ENCODE measurements at places on chromosomes 2 and 18.

GRCh38 chr2:212915121-212915782 is 236.2 kb downstream of the IKZF2 start:
- DNase-seq: no peak

GRCh38 chr2:216478151-216478550 is 20.5 kb upstream of the RPL37A start:
- DNase-seq: peak; percentile 30

DNA sequence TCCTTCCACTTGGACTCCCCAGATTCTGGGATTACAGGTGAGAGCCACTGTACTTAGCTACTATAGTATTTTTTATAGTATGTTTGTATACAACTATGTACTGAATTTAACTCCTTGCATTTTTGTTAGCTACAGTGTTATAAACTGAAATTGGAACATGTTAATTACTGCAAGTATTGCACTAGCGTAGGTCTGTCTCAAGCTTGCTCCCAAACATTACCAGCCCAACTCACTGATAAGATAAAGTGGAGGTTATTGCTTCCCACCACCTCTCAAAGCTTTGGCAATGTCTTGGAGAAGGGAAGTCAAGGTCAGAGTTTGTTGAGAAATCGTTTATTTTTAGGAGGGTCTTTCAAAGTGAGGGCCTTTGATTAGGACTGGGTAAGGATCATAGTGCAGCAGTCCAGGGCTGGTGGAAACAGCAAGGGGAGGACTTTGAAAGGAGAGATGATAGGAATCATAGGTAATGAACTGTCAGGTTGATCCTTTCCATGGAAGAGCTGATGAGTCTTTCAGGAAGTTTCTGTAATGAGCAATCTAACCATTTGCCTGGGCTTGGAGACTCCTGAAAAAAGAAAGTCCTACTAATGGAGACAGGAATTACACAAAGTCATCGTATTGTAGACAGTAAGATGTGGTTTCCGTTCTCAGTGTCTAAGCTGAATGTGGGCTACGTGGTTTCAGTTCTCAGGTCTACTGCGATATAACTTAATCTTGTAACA is 257.1 kb downstream of the MYO3B start:
- peak; percentile 10 for DNase-seq

DNA sequence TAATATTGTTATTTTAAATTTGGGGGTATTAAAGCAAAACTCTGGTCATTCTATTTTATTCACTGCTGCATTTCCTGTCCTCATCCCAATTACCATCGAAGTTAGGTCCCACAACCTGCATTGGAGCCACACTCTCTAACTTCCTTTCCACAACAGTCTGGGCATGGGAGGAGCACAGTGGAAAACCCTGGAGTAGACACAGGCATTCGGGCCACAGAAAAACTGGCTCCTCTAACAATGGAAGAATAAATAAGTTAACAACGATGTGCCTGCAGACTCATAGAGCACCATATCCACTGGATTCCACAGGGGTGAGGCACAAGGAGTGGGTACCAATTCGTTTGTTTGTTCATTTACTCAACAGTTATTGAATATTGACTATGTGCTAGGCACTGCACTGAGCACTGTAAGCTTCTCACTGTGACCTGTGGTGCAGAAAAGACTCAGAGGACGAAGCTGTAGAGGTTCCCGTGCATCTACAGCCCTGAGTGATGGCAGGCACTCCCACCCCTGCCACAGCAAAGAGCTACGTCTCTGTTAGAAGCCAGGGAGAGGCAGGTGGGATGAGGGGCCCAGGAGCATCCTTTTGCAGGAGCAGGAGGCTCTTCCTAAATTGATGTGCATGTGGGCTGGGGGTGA is 154.2 kb upstream of the PGAP1 start:
- no peak for DNase-seq

GRCh38 chr2:168611896-168612650 is 156.0 kb downstream of the CERS6 start:
- no peak for DNase-seq

DNA sequence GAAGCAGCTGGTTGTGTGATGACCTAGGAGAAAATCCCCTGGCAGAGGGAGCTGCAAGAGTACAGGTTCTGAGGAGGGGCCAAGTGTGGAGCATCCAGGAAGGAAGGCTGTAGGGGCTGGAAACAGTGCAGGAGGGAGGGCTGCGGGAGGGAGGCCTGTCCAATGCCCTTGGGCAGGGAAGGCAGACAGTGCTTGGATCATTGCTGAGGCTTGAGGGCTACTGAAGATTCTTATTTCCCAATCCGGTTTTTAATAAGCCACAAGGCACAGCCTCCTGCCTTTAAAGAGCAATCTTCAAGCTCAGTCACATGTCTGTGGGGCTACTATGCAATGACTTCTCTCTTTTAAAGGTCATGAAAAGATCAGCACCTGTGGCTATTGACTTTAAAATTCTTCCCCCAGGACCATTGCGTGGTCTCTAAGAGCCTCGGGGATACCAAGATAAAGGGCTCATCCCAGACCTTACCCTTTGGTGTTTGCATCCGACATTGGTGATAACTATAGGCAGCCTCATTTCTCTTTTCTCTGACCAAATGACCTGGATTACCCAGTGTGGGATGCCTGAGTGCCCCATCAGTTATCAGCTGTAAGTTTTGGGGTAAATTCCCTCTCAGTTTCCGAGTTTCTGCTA is 149.6 kb downstream of the DOCK10 start:
- no peak for DNase-seq

DNA sequence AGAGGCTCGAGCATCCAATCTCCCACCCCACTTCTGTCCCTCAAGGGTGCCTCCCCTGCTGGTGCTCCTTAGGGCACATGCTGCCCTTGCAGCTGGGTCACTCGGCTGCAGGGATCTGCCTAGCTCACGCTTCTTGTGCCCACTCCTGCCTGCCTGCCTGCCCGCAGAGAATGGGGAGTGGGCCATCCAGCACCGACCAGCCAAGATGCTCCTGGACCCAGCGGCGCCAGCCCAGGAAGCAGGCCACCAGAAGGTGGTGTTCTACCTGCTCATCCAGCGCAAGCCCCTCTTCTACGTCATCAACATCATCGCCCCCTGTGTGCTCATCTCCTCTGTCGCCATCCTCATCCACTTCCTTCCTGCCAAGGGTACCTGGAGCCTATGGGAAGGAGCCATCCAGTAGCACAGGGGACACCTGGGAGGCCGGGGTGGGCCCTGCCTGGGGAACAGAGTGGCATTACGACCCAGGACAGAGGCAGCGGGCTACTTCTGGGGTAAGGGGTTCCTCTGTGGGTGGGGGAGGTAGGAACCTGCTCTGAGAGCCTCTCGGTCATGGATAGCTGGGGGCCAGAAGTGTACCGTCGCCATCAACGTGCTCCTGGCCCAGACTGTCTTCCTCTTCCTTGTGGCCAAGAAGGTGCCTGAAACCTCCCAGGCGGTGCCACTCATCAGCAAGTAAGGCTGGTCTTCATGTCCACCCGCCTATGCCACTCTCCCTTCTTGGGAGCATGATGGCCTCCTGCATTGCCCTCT is 3.4 kb downstream of the CHRNG start:
- DNase-seq: no peak

DNA sequence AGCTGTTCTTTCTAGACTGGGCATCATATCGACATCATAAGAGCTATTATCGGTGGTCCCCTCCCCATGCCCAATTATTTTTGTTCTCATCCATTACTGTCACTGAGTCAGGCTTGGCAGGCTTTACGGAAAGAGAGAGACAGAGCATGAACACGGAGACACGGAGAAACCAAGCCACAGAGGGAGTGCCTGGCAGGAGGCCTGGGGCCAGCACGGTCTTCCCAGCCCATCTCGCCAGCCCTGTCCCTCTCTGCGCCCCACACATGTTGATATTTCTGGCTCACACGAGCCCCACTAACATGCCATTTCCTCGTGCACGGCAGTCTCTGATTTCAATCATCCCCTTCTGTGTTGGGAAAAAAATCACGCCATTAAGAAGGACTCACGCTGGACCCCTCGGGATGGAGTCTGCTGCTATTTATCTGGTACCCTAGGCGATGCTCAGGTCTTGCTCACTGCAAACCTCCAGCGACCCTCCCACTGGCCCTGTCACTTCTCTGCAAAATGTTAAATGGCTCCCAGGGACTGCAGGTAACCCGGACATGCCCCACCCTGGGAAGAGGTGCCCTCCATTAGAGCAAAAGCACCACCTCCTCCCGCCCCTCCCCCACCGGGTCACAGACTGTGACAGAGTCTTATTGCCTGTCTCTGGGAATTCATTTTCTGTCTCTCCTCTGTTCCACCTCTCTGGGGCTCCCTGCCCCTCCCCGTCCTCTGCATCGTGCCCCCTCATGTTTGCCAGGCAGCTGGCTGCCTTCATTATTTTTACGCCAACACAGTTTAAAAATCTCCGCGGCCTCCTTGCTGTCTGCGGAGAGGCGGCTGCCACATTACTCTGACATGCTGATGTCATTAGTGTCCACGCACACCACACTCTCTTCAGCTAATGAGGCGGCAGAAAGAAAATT is 40.1 kb upstream of the GBX2 start:
- no peak for DNase-seq

GRCh38 chr2:19868701-19869580 is 32.8 kb downstream of the TTC32 start:
- peak; percentile 76 for DNase-seq

DNA sequence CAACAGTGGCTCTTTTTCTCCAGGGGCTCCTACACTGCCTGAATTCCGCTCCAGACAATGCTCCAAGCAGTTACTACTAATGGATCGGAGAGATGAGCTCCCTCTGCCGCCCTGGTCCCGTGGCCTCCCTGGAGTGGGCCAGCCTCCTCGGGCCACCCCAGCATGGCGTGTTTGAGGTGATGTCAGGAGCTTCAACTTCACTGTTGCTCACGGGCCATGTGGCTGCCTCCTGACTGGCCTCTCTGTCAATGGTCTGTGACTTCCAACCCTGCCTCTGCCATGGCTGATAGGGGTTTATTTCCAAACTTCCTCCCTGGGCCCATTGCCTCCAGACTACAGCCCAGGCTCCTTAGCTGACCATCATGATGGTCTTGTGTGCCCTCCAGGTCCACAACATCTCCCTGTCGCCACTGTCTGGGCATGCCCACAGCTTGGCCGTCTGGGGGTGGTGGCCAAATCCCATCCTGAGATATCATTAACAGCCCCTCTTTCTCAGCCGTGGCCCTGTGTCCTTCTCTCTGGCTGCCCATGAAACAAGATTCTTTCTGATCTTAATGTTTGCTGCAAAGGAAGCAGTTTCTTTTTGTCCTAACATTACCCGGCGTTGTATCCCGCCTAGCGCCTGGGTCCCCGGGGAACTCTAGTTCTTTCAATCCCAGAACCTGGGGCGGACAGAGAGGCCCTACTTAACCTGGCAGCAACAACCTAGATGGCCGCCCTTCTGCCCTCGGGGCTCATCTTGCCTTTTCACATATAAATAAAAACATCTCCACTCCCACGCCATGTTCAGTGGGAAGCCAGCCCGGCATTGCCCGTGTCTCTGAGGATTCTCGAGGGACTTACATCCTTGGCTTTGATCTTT is 38.1 kb downstream of the ATOH8 start:
- no peak for DNase-seq

- peak; percentile 94 for DNase-seq
Measured at GRCh38 chr2:113173542-113174375, at the start of gene PSD4. Gene PSD4 (plus strand): TSS chr2:113173971. CDS start chr2:113182457, 8,486 bp downstream.

DNA sequence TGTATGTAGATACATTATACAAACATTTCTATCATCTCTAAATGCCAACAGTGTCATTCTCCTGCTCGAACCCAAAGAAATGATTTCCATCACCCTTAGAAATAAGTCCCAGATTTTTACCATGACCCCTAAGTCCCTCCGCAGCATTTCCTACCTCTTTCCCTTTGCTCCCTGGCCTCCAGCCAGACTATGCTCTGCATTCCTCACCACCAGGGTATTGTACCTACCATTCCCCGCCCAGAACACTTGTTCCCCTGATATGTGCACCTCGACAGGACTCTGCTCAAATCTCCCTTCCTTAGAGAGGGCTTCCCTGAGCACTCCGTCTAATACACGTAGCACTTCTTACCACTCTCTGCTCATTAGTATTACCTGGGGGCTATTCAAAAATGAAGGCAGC is 630.2 kb downstream of the ARHGAP15 start:
- DNase-seq: no peak

DNA sequence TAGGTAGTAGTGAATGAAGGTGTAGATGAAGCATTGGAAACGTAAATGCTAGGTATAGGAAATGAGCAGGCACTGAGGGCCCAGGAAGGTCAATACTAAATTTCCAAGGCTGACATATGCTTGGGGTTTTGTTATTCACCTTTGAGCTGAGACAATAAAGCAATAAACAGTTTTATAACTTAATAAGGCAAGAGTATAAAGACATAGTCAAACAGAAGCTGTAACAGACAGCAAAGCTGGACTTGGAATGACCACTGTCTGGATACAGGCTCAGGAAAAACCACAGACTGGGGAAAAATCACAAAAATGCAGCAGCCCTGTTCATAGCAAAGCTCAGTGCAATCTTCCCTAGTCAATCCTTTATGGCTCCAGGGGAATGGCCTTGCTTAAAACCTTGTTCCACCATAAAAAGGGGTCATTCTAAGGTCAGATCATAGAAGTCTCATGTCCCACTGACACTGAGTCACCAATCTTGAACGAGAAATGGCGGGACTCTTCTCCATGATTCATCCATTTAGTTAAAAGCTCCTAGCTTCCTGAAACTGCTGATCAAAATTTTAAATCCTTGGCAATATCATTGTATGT is 493.3 kb downstream of the CMPK2 start:
- DNase-seq: no peak

DNA sequence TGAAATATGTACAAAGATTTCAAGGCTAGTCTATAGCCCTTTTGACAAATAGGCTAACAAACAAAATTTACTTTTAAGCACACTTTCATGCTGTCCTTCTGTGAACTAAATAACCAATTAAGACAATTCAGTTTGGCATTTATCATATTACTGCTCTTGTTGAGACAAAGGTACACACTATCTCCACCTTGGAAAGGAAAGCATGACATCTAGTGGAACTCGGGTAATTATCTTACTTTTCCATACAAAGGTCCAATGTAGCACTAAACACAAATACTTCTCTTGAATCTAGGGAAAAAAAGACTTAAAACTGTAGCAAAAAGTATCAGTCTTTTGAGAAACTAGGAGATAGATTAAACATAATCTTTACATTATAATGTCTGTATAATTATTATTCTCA is 125.0 kb upstream of the CD226 start:
- DNase-seq: no peak

DNA sequence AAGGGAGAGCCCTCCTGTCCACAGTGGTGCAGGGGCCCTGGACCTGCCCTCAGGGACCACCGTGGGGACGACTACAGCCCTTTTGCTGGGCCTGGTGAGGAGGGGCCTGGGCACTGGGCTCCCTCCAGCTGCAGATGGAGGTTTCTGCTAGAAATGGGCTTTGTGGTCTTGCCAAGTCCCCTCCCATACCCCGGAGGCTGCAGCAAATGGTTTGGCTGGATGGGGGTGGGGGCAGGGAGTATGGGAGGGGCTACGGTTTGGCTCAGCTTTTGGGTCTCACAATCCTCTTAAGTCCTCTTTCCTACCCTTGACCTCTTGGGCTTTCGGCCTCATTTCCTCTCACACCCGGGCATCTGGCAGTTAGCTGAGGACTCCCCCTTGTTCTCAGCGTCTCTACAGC is 21.7 kb downstream of the TET3 start:
- no peak for DNase-seq

DNA sequence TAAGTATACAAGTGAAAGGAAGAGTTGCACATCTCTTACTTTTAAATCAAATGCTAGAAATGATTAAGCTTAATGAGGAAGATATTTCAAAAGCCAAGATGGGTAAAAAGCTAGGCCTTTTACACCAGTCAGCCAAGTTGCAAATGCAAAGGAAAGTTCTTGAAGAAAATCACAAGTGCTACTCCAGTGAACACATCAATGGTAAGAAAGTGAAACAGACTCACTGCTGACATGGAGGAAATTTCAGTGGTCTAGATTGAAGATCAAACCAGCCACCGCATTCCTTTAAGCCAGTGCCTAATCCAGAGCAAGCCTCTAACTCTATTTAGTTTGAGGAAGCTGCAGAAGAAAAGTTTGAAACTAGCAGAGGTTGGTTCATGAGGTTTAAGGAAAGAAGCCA is 79.1 kb downstream of the RBBP8 start:
- no peak for DNase-seq

All from stimulated activated CD4-positive, alpha-beta T cell treated with anti-CD3 and anti-CD28 coated beads, Interleukin-15, amount 100 ng/mL, for 24 hours (primary cell).